Diencephalon (tissue), 1 donor: ENCODE measurements at places on chromosomes 12 and 14. TPM values are rescaled to one million over a fixed set of nuclear protein-coding genes. Genes with fewer than 3 reads are reported as not detected.

Gene DAO
- total RNA-seq, result not detected

Gene SLC5A8
- 0.46 TPM for total RNA-seq

Gene CYP46A1
- 19.6 TPM for total RNA-seq

Gene IL26
- total RNA-seq, result not detected

Gene OTX2
- 17.1 TPM for total RNA-seq
